ENCODE measurements at places on chromosomes 3 and 15. TPM values are rescaled to one million over a fixed set of nuclear protein-coding genes. Genes with fewer than 3 reads are reported as not detected.

- DNase-seq: no peak
- H3K27me3 ChIP-seq: no peaks in the 10 kb centered on the region
- H3K4me3 ChIP-seq: no peak overlapping the region
- no peaks in the 10 kb centered on the region for H3K4me1 ChIP-seq
Measured at GRCh38 chr3:193942516-193943055, 193.4 kb upstream of the HES1 start.

- peak; percentile 61 for DNase-seq
- H3K36me3 ChIP-seq: no peaks in the 10 kb centered on the region
- peaks cover 4% of the 10 kb centered on the region for H3K4me1 ChIP-seq
- H3K27ac ChIP-seq: no peak overlapping the region
- H3K4me3 ChIP-seq: no peak overlapping the region
- no peaks in the 10 kb centered on the region for H3K27me3 ChIP-seq
Measured at GRCh38 chr3:112043621-112044201, 9.2 kb downstream of the TMPRSS7 start.

DNA sequence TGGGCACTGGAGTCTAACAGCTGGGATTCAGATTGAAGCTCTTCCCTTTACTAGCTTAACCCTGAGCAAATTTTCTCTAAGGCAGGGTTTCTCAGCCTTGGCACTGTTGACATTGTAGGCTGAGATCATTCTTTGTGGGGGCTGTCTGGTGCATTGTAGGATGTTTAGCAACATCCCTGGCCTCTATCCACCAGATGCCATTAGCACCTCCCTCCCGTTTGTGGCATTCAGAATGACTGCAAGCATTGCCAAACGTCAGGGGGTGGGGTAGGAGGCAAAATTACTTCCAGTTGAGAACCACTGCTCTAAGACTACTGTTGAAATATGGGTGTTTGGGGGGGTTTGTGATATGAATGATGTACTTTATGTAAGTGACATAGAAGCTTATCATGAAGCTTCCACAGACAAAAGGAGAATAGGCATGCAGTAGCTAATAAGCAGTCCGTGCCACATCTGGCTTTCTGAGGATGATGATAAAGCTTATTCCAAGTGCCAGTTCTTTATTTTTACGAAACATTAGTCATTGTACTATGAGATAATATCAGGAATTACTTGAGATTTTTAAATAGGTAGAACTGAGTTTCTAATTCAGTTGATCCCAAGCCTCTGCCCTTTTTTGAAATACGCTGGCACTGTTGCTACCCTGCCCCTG lies 39.3 kb downstream of the NKIRAS1 start:
- H3K4me3 ChIP-seq: no peak overlapping the region
- H3K27ac ChIP-seq: no peak overlapping the region
- DNase-seq: no peak
- H3K27me3 ChIP-seq: no peaks in the 10 kb centered on the region
- no peaks in the 10 kb centered on the region for H3K36me3 ChIP-seq

- no peaks in the 10 kb centered on the region for H3K4me1 ChIP-seq
- H3K27ac ChIP-seq: no peak overlapping the region
- no peaks in the 10 kb centered on the region for H3K36me3 ChIP-seq
- DNase-seq: no peak
- H3K4me3 ChIP-seq: no peak overlapping the region
Measured at GRCh38 chr3:113185194-113185835, 26.0 kb upstream of the BOC start.

Gene CDHR4
- 0.54 TPM for total RNA-seq

- no peaks in the 10 kb centered on the region for H3K27me3 ChIP-seq
- DNase-seq: no peak
- no peaks in the 10 kb centered on the region for H3K36me3 ChIP-seq
- no peak overlapping the region for H3K27ac ChIP-seq
- H3K4me3 ChIP-seq: no peak overlapping the region
Measured at GRCh38 chr3:146035366-146035765, 125.6 kb downstream of the PLOD2 start.

Gene NDN
- 19.9 TPM for total RNA-seq

GRCh38 chr3:153679714-153680113 lies 441.5 kb upstream of the ARHGEF26 start:
- DNase-seq: no peak
- H3K36me3 ChIP-seq: no peaks in the 10 kb centered on the region
- no peak overlapping the region for H3K4me3 ChIP-seq
- no peaks in the 10 kb centered on the region for H3K27me3 ChIP-seq
- H3K27ac ChIP-seq: no peak overlapping the region

GRCh38 chr15:51060030-51060673 lies 34.6 kb downstream of the TNFAIP8L3 start:
- no peak overlapping the region for H3K27ac ChIP-seq
- H3K4me1 ChIP-seq: no peaks in the 10 kb centered on the region
- no peaks in the 10 kb centered on the region for H3K36me3 ChIP-seq
- no peaks in the 10 kb centered on the region for H3K27me3 ChIP-seq
- no peak overlapping the region for H3K4me3 ChIP-seq

GRCh38 chr3:127739347-127740135 lies 66.8 kb downstream of the ABTB1 start:
- DNase-seq: no peak
- peak overlapping the region; percentile 32 for H3K27ac ChIP-seq
- no peaks in the 10 kb centered on the region for H3K27me3 ChIP-seq
- no peaks in the 10 kb centered on the region for H3K36me3 ChIP-seq

- no peaks in the 10 kb centered on the region for H3K27me3 ChIP-seq
- H3K27ac ChIP-seq: no peak overlapping the region
- no peaks in the 10 kb centered on the region for H3K4me1 ChIP-seq
- no peak for DNase-seq
- no peak overlapping the region for H3K4me3 ChIP-seq
- H3K36me3 ChIP-seq: no peaks in the 10 kb centered on the region
Measured at GRCh38 chr3:184472723-184473428, 88.7 kb upstream of the EPHB3 start.

Gene MKRN2OS
- total RNA-seq: 1.7 TPM

Gene C3orf80
- total RNA-seq: 0.63 TPM

- H3K27ac ChIP-seq: no peak overlapping the region
- no peaks in the 10 kb centered on the region for H3K4me1 ChIP-seq
- no peaks in the 10 kb centered on the region for H3K36me3 ChIP-seq
- DNase-seq: no peak
- no peak overlapping the region for H3K4me3 ChIP-seq
- no peaks in the 10 kb centered on the region for H3K27me3 ChIP-seq
Measured at GRCh38 chr15:41258750-41259471, 27.8 kb downstream of the CHP1 start.

Gene NOX5
- 0.60 TPM for total RNA-seq

DNA sequence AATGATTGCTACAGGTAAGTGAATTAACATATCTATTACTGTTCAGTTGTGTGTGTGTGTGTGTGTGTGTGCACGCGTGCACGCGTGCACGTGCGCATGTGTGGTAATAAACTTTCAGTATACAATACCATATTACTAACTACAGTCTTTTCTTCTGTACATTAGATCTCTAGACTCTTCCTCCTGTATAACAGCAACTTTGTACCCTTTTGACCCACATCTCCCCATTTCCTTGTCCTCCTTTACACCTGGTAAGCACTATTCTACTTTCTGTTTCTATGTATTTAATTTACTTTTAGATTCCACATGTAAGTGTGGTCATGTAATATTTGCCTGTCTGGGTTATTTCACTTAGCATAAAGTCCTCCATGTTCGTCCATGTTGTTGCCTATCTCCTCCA lies 29.1 kb upstream of the GOLIM4 start:
- no peaks in the 10 kb centered on the region for H3K4me1 ChIP-seq
- H3K27me3 ChIP-seq: no peaks in the 10 kb centered on the region
- no peak for DNase-seq
- H3K4me3 ChIP-seq: no peak overlapping the region
- H3K27ac ChIP-seq: no peak overlapping the region

- H3K27me3 ChIP-seq: no peaks in the 10 kb centered on the region
- no peak overlapping the region for H3K27ac ChIP-seq
Measured at GRCh38 chr3:177351757-177352158, 154.5 kb upstream of the TBL1XR1 start.

Gene MRAS
- 106 TPM for total RNA-seq

GRCh38 chr15:100095541-100096247 lies 246.1 kb downstream of the ADAMTS17 start:
- DNase-seq: no peak
- H3K27me3 ChIP-seq: no peaks in the 10 kb centered on the region
- H3K27ac ChIP-seq: no peak overlapping the region
- no peaks in the 10 kb centered on the region for H3K4me1 ChIP-seq

GRCh38 chr3:40079203-40079846 lies 230.2 kb upstream of the EIF1B start:
- no peaks in the 10 kb centered on the region for H3K27me3 ChIP-seq
- no peak overlapping the region for H3K4me3 ChIP-seq
- no peaks in the 10 kb centered on the region for H3K36me3 ChIP-seq
- DNase-seq: no peak
- H3K27ac ChIP-seq: no peak overlapping the region

DNA sequence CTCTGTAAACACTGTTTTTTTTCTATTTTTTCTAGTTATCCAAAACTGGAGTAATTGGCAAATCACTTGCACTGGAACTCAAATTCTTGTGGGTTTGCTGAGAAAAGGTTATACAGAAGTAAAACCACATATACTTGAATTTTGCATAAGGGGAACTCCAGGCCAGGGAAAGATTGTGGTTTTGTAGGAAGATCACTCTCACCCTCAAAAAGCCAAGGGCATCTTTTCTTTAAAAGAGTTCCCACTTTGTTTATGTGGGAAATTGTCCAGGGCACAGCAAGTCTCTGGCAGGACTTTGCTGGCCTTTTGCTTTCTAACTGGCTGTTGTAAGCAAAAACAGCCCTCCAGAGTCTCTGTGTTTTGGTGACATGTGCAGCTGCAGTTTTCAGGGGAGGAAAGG lies 340.3 kb upstream of the RBMS3 start:
- no peaks in the 10 kb centered on the region for H3K36me3 ChIP-seq
- H3K4me3 ChIP-seq: no peak overlapping the region
- H3K4me1 ChIP-seq: peaks cover 6% of the 10 kb centered on the region
- no peak overlapping the region for H3K27ac ChIP-seq
- no peak for DNase-seq

Gene TTLL13
- total RNA-seq: 0.54 TPM

Gene EEFSEC
- 15.2 TPM for total RNA-seq

GRCh38 chr3:161567577-161568361 lies 71.2 kb downstream of the OTOL1 start:
- H3K27ac ChIP-seq: no peak overlapping the region
- no peaks in the 10 kb centered on the region for H3K27me3 ChIP-seq
- H3K36me3 ChIP-seq: no peaks in the 10 kb centered on the region
- H3K4me1 ChIP-seq: no peaks in the 10 kb centered on the region

GRCh38 chr3:57029924-57030323 lies 30.5 kb upstream of the SPATA12 start:
- H3K4me1 ChIP-seq: no peaks in the 10 kb centered on the region
- DNase-seq: peak; percentile 89
- peak overlapping the region; percentile 8 for H3K27ac ChIP-seq
- H3K36me3 ChIP-seq: no peaks in the 10 kb centered on the region

Gene PCSK6
- 7.3 TPM for total RNA-seq

GRCh38 chr3:68985146-68985790 lies 28.2 kb downstream of the EOGT start:
- no peak overlapping the region for H3K4me3 ChIP-seq
- no peaks in the 10 kb centered on the region for H3K4me1 ChIP-seq
- no peak for DNase-seq

- no peak for DNase-seq
- H3K4me1 ChIP-seq: no peaks in the 10 kb centered on the region
- no peak overlapping the region for H3K27ac ChIP-seq
- no peaks in the 10 kb centered on the region for H3K27me3 ChIP-seq
Measured at GRCh38 chr3:63251499-63251898, 26.6 kb upstream of the SYNPR start.

Gene ENTPD3
- total RNA-seq: 1.1 TPM

DNA sequence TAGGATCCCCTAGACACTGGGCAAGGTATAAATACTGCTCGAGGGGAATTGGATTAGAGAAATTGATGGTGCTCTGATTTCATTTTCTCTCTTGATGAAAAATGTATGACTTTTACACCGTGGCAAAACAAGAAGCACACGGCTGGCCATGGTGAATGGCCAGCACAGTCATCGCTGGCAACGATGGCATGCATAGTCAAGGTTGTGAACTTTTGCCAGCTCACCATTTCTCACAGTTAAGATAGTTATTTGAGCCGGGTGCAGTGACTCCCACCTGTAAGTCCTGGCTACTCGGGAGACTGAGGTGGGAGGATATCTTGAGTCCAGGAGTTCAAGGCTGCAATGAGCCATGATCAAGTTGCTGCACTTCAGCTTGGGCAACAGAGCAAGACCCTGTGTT lies 95.4 kb downstream of the HMG20A start:
- no peak overlapping the region for H3K4me3 ChIP-seq
- no peak for DNase-seq
- no peaks in the 10 kb centered on the region for H3K36me3 ChIP-seq
- no peaks in the 10 kb centered on the region for H3K4me1 ChIP-seq

GRCh38 chr3:78734048-78734637 lies 1033.7 kb downstream of the ROBO1 start:
- no peaks in the 10 kb centered on the region for H3K4me1 ChIP-seq
- no peak overlapping the region for H3K27ac ChIP-seq
- no peaks in the 10 kb centered on the region for H3K36me3 ChIP-seq
- no peak overlapping the region for H3K4me3 ChIP-seq

Gene POPDC2
- 3.2 TPM for total RNA-seq

Gene CEP19
- 1.5 TPM for total RNA-seq

DNA sequence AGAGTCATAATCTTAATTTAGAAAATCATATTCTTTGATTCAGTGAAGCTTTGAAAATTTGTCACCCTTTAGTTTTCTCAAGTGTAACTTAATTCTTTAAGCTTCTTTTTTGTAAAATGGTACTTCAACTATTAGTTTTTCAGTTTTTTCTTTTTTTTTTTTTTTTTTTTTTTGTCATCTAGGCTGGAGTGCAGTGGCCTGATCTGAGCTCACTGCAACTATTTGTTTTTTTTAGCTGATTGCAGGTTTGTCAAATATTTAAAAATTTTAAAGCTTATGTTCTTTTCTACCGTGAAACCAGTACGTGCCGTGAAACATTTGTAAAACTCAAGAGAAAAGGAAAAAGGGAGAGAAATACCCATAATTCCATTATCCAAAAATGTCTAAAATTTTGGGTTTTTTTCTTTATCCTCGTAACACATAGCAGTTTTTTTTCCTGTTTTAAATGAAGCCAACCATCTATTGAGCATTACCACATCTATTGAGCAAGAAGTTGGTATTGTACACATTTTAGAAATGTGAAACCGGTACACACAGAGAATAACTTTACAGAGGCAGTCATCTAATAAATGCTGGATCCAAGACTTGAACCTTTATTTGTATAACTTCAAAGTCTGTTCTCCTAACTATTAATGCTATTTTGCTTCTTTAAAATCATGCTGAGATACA lies 25.7 kb downstream of the ECT2 start:
- no peak overlapping the region for H3K27ac ChIP-seq
- peaks cover under 1% of the 10 kb centered on the region for H3K36me3 ChIP-seq
- DNase-seq: no peak
- H3K4me1 ChIP-seq: no peaks in the 10 kb centered on the region
